ENCODE measurements at places on chromosomes 3 and 15.

DNA sequence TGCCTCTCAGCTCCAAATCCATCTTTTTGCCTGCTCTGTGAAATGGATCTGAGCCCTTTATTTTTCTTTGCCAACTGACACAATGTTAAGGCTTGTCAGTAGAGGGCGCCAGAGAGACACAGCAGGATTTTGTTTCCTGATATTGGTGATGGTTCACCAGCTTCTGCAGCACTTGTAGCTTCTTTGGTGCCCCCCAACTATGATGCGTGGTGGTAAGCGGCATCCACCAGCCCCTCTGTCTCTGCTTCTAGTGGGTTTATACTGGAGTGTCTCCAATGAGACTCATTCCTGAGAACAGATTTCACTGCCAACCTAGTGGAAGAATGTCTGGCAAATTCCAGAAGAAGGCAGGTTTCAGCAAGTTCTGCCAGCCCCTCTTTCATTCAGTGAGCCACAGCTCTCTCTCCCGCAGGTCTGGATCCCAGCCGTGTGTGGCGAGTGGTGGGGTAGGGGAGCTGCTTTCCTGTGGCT, 471.9 kb upstream of the FRG2C start:
- DNase-seq: peak; percentile 76
- H3K27me3 ChIP-seq: no peaks in the 10 kb centered on the region
- no peak overlapping the region for H3K4me3 ChIP-seq
- no peak overlapping the region for H3K27ac ChIP-seq

DNA sequence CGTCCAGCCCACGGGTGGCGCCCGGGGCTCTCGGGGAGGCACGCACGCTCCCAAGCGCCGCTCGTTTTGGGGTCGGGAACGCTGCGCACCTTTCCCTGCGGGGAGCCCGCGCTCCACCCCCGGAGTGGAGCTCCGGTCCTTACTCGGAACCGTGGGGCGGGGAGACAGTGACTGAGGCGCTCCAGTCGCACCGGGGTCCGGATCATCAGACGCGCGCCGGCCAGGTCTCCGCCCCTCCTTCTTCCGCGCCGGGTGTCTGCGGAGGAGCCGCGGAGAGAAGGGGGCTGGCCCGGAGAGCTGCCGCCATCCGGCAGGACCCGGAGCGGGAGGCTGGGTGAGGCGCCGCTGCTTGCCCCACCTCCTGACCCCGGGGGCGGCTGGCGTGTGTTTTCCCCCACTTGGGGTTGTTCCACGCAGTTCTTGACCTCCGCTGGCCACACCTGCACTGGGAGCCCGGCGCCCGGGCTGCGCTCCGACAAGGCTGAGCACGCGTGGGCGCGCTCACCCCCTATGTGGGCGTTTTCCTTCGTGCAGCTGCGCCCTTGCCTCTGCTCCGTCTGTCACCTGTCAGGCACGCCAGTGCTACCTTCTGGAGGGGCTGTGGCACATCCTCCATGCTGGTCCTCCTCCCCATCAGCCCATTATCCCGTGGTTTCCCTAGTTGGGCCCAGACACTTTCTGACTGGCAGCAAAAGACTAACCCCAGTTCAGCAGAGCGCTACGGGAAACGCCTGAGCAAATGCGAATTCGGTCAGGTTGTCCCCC, at the start of gene MCF2L2:
Gene MCF2L2 (minus strand): TSS at position 173 of the 765 bp plus-strand sequence. CDS start 642 bp downstream, outside the sequence.
- DNase-seq: peak; percentile 95
- H3K27ac ChIP-seq: no peak within 1 kb of the TSS
- H3K4me3 ChIP-seq: peak within 1 kb of the TSS; percentile 90
- no peaks in the 10 kb centered on the region for H3K27me3 ChIP-seq
- H3K36me3 ChIP-seq: no peaks in the 10 kb centered on the region
- peaks cover 18% of the 10 kb centered on the region for H3K4me1 ChIP-seq

GRCh38 chr3:131361464-131362421, 19.8 kb upstream of the NUDT16 start:
- H3K27ac ChIP-seq: no peak overlapping the region
- DNase-seq: no peak
- H3K4me1 ChIP-seq: no peaks in the 10 kb centered on the region
- no peaks in the 10 kb centered on the region for H3K27me3 ChIP-seq
- no peaks in the 10 kb centered on the region for H3K36me3 ChIP-seq
- no peak overlapping the region for H3K4me3 ChIP-seq

DNA sequence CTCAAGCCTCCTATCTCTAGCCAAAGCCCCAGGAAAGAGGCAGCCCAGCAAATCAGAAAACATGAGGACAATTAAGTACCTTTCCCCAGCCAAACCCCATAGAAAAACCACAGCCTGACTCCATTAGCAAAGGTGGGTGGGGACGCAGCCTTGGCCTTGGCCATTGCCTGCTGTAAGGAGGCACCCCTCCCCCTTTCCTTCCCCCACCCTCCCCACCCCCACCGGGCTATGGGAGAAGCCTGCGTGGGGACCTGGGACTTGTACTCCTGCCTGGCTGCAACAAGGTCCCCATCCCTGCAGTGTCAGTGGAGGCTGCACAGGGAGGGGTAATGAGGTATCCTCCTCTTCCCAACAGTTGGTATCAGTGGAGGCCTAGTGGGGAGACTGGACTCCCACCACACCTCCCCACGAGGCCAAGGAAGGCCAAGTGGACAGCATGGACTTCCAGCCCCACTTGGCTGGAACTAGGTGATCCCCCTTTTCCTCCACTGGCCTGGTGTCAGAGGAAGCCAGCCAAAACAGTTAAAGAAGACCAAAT, 20.5 kb downstream of the PRR23E start:
- no peak overlapping the region for H3K4me3 ChIP-seq
- H3K27me3 ChIP-seq: no peaks in the 10 kb centered on the region
- H3K4me1 ChIP-seq: 0 out of 2 replicates have a peak, but pooled peaks cover 3% of the 10 kb centered on the region
- DNase-seq: no peak
- no peaks in the 10 kb centered on the region for H3K36me3 ChIP-seq

GRCh38 chr3:112017091-112017490, 17.4 kb upstream of the TMPRSS7 start:
- H3K36me3 ChIP-seq: no peaks in the 10 kb centered on the region
- DNase-seq: no peak
- no peak overlapping the region for H3K4me3 ChIP-seq
- H3K27ac ChIP-seq: no peak overlapping the region

- H3K36me3 ChIP-seq: peaks cover 7% of the 10 kb centered on the region
- no peak overlapping the region for H3K4me3 ChIP-seq
- DNase-seq: no peak
- H3K27me3 ChIP-seq: no peaks in the 10 kb centered on the region
- H3K27ac ChIP-seq: no peak overlapping the region
These were observed 7.1 kb upstream of the LXN start for GRCh38 chr3:158679547-158680000.

DNA sequence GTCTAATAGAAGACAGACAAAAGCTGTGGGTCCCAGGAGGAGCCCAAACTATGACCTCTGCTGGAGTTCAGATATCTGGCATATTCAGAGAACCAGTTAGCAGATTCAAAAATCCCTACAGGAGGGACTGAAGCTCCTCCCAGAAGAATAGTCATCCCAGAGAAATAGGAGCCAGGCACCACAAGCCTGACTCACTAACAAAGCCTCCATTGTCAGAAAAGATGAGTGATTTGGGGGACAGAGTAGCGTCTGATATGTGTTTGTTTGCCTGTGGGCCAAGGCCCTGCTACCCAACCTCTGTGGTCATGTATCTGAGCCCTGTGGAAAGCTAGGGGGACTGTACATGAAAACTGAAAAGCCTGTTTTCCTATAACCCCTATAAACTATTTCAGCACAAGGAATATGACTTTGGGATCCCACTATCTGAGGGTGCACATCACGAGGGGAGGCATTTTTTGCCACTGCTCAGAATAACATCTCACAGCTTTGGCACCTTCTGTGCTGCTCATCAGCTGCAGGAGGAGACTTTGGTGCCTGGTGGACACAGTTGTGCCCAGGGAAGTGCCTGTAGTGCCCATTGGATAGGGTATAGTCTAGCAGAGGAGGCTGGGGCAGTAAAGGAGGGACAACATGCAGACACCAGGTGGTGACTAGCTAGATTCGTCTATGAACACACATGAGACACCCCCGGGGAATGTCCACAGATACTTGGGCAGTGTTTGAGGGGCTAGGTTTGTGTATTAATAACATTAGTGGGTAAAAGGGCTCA, 9.7 kb upstream of the LARP6 start:
- H3K4me3 ChIP-seq: no peak overlapping the region
- H3K36me3 ChIP-seq: no peaks in the 10 kb centered on the region
- no peaks in the 10 kb centered on the region for H3K4me1 ChIP-seq
- DNase-seq: no peak
- no peak overlapping the region for H3K27ac ChIP-seq
- H3K27me3 ChIP-seq: no peaks in the 10 kb centered on the region

DNA sequence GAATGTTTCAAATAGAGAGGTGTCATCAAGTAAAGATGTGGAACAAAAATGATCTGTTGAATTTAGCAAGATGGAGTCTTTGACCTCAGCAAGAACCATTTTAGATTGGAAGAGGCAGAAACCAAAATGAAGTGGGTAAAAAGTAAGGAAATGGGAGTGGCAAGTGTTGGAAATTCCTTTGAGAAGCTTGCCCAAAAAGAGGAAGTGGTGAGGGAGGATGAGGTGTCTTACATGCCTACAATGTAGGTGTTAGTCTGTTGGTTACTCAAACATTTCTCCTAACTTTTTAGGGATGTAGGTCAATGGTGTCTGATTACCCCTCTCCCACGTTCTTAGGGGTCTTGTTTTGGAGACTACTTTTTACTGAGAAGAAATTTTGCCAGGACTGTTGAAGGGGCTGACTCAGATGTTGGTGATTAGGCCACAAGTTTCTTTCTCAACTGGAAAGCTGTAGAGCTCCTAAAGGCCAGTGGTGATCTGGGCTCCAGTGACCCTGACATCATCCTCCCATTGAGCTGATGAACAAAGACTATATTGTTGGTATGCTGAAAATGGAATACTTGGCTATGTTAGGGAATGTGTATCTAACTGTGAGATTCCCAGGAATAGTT, 5.1 kb downstream of the PPP2R3A start:
- DNase-seq: no peak
- no peak overlapping the region for H3K4me3 ChIP-seq
- H3K27me3 ChIP-seq: no peaks in the 10 kb centered on the region
- H3K27ac ChIP-seq: no peak overlapping the region
